Stimulated activated CD8-positive, alpha-beta memory T cell treated with anti-CD3 and anti-CD28 coated beads, Interleukin-4, amount 100 ng/mL, for 1 hour (primary cell): ENCODE measurements at places on chromosomes 12 and 14.

DNA sequence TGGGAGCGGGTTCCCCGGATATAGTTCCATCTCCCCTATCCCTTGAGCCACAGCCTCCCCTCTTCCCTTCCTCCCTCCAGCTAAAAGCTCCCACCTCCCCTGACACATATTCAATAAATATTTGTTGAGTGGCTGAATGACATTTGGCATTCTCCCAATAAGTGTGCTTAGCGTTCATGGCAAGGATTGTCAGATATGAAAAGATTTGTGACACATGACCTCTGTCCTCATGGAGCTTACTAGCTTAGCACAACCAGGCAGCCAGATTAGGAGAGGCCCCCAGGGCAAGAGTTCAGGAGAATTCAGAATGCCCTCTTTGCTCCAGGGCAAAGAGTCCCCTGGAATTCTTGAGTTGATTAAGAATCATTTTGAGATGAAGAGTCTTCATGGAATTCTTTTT, 22.5 kb upstream of the SLC6A12 start:
- DNase-seq: no peak

DNA sequence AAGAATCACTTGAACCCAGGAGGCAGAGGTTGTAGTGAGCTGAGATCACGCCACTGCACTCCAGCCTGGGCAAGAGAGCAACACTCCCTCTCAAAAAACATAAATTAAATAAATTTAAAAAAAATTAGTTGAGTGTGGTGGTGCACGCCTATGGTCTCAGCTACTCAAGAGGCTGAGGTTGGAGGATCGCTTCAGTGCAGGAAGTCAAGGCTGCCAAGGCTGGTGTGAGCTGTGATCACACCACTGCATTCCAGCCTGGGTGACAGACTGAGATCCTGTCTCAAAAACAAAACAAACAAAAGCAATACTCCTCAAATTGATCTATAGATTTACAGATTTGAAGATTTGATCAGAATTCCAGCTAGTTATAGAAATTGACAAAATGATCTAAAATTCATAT, 92.7 kb upstream of the RESF1 start:
- no peak for DNase-seq

DNA sequence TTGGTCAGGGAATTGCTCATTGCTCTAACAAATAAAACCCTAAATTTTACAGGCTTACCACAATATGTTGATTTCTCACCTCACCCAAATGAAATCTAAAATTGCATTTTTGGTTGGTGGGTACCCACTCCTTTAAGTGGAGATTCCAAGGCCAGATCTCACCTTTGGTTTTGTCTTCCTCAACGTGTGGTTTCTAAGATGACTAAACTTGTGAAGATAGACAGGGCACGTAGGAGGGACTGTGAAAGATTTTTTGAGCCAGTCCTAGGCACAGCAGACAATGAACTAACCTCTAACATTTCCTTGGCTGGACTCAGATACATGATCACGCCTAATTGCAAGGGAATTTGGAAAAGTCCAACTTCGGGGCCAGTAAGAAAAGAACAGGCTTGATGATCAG, 1003.9 kb downstream of the FLRT2 start:
- no peak for DNase-seq

DNA sequence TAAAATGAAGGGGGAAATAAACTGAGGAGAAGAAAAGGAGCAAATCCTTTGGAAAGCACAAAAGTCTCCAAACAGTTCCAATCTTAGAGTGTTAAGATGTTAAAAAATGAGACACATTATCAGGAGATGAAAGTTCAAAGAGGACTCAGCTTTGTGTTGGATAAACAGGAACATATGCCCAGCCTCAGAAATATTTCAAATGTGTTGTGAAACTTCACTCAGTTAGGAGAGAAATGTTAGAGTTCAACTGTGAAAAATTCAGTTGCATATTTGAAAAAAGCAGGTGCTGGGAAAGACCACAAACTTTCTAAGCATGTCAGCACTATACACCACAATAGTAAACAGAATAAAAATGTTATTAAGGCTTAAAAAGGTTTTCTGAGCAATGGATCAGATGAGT, 136.8 kb upstream of the PRKD1 start:
- no peak for DNase-seq

- no peak for DNase-seq
These were observed 210.6 kb downstream of the SLC6A15 start for GRCh38 chr12:84702001-84702400.

- no peak for DNase-seq
These were observed 27.0 kb upstream of the SLC2A14 start for GRCh38 chr12:7899755-7900154.

DNA sequence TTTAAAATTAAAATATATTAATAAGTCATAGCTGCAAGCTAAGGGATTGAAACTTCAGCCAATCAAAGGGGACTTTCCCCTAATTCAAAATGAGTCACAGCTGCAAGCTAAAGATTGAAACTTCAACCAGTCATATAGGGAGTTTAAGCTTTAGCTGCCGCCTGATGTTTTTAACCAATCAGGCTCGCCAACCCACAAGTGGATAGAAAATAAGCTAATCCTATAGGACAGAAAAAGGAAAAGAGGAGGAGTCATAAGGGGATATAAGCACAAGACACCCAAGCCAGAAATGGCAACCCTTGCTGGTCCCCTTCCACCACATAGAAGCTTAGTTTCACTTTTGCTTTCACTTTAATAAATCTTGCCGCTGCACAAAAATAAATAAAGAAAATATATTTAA, 1154.6 kb downstream of the GALC start:
- DNase-seq: no peak

- DNase-seq: no peak
These were observed 146.5 kb downstream of the MON2 start for GRCh38 chr12:62613081-62613480.

- DNase-seq: no peak
These were observed 78.8 kb downstream of the SEC23A start for GRCh38 chr14:39023939-39024871.

- DNase-seq: no peak
These were observed 111.9 kb upstream of the ARHGAP5 start for GRCh38 chr14:31965071-31965734.

GRCh38 chr14:61477712-61478462, 156.5 kb downstream of the PRKCH start:
- no peak for DNase-seq

- DNase-seq: no peak
These were observed 192.8 kb downstream of the PDZRN4 start for GRCh38 chr12:41380878-41381277.

DNA sequence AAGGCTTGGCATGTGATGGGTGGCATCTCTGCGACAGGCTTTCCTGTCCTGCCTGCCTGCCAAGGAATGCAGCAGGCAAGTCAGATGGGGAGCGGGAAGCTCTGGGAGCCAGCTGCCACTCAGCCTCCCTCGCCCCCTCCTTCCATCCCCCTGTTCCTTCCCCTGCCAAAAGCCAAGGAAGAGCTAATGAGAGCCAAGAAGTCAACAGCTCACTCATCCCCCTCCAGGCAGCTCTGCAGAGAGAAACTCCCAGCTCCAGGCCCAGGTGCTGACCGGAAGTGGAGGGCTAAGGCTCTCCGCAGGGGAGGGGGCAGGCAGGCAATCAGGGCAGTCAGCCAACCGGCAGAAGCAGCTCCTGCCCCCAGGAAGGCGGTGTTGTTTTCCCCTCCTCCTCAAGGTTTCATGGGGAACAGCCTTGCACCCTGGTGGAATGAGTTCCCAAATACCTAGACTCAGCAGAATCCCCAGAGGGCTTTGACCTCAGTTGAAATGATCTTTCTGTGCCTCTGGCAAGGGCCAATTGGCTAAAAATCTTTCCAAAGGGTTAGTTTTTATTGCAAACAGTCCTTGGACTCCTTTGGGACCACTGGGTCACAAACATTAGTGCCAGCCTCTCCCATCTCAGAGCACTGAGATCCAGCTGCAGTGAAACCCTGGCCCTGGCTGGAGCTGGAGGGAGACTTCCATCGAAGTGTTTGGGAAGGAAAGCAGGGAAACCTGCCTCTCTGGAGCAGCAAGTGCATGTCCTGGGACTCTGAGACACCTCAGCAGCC, 349.1 kb downstream of the DPF3 start:
- DNase-seq: no peak

GRCh38 chr14:102955636-102956408, 33.4 kb downstream of the AMN start:
- DNase-seq: no peak

DNA sequence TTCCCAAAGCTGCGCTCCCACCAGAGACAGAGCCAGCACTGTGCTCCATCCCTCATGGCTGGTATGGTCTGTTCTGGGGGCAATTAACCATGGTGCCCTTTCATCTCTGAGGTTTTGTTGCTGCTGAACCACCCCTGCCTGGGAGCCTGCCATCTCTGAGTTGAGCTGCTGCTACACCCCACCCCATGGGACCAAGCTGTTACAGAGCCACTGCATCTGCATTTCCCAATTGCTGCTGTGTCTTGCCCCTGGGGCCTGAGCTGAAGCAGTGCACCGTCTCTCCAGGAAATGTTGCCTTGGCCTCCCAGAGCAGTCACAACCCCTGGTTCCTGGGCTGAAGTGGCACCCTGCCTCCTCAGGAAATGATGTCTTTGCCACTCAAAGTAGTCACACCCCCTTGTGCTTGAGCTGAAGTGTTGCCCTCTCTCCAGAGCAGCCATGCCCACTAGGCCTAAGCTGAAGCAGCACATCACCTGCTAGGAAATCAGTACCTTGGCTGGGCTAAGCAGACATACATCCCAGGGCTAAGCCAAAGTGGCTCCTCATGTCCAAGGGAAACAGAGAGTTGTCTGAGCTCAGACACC, 140.3 kb downstream of the RERGL start:
- no peak for DNase-seq

- DNase-seq: no peak
These were observed 62.5 kb upstream of the MAX start for GRCh38 chr14:65164825-65165135.

DNA sequence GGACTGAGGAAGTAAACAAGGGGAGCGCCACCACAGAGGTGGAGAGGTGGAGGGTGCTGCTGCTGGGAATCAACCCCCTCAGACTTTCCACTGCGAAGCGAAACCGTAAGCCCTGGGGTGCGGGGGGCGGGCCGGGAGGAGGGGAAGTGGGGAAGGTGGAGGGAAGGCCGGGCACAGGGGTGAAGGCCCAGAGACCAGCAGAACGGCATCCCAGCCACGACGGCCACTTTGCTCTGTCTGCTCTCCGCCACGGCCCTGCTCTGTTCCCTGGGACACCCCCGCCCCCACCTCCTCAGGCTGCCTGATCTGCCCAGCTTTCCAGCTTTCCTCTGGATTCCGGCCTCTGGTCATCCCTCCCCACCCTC, at the start of gene LAG3:
Gene LAG3 (plus strand): TSS at position 190 of the 365 bp plus-strand sequence. CDS start 333 bp downstream, outside the sequence.
- no peak for DNase-seq
